NCI-H1436 treated with DMSO at 0.1 percent for 48 hours (cell line): ENCODE measurements at places on chromosomes 11 and 22.
A peak's percentile ranks its signal among the peaks of the same experiment; 100 is the strongest.

DNA sequence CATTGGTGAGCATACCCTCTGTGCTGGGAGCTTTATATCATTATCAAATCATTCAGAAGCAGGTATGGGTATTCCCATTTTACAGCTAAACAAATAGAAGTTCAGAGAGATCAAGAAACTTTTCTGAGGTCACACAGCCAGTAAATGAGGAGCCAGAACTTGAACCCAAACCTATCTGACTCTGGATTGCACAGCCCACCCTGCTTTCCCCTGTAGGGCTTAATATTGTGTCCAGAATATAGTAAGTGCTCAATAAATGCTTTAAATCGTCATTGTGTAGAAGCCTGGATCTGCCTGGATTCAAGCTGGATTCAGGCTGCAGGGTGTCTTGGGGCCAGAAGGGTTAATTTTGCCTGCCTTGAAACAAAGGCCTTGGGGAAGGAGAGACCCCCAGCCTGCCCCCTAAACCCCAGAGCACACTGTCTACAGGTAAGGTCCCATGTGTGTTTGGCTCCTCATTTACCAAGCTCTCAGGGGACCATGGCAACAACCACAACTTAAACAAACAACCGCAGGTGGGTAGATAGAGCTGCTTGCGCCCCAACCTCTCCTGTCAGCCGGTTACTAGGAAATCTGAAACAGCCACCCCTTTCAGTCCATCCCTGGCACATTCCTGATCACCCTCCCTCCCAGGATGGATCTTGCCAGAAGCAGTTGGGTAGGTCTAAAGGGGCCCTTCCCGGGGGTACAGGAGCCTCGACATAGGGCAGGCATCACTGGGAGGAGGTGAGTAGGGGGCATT lies 3.0 kb upstream of the SEC14L3 start:
- DNase-seq: no peak

- no peak for DNase-seq
Measured at GRCh38 chr22:17267661-17268330, 48.6 kb upstream of the ADA2 start.

DNA sequence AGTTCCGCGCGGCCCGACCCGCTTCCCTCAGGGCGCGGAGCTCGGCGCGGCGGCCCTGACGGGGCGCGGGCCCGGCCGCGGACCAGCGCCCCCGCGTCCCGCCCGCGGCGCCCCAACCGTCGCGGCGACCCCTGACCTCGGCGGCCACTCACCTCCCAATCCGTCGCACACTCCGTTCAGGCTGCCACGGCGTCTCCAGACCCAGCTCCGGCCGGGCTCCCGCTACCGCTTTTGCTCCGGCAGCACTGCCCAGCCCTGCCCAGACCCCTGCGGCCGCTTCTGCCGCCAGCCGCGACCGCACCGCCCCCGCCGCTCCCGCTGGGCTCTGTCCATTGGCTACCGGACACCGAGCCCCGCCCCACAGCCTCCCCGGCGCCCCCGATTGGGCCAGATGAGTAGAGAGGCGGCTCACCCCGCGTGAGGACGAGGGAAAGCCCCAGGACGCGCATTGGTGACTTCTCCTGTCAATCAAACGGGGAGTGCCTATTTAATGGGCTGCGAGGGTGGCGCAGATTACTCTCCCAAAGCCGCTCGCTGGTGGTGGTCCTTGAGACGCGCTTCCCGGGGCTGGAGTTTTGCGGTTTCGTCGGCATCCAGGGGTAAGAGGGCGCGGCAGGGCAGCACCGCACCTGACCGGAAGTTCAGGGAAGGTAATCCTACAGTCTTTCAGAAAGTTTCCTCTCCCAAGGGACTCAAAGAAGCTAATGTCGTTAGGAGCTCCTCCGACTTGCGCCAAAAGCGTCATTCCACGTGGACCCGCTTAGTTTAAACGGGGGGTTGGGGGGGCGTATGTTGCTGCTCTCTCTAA lies at the start of gene PACSIN2:
PACSIN2 (minus strand) TSS at position 281 of the 808 bp plus-strand sequence. CDS start 103,069 bp downstream, outside the sequence.
- peak; percentile 91 for DNase-seq

DNA sequence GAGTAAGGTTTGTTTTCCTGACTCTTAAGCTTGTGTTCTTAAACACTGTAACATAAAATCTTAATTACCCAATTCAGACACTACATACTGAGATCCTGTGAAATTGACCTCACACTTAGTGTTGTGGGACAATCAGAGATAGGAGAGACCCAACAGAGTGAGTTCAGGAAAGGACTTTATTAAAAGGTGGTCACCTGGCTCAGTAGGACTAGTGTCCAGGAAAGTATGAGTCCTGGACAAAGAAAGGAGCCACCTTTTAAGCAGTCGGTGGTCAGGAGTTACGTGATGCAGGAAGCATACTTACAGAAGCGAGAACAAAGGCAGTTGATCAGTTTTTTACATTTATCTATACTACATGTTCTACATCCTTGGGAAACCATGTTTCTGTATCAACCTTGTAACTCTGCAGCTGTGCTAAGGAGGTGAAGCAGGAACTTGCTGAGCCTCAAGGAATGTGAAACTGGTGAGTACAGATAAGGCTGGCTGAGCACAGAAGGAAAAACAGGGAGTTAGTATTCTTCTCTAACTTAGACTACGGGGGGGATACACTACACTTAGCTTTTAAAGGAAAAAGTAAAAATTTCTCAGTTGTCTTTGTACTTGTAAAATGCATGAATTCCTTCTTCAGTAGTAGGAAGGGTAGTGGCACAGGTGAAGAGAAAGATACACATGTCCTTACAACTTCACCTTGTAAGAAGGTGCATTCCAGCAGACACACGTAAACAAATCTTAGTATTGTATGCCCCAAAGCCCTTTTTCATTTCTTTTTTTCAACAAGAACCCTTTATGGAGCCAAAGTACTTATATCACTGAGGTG lies 15.1 kb downstream of the OR51E1 start:
- no peak for DNase-seq

GRCh38 chr22:49634006-49634772 lies 193.5 kb downstream of the BRD1 start:
- DNase-seq: no peak

GRCh38 chr11:107953446-107953845 lies 25.2 kb downstream of the RAB39A start:
- no peak for DNase-seq

DNA sequence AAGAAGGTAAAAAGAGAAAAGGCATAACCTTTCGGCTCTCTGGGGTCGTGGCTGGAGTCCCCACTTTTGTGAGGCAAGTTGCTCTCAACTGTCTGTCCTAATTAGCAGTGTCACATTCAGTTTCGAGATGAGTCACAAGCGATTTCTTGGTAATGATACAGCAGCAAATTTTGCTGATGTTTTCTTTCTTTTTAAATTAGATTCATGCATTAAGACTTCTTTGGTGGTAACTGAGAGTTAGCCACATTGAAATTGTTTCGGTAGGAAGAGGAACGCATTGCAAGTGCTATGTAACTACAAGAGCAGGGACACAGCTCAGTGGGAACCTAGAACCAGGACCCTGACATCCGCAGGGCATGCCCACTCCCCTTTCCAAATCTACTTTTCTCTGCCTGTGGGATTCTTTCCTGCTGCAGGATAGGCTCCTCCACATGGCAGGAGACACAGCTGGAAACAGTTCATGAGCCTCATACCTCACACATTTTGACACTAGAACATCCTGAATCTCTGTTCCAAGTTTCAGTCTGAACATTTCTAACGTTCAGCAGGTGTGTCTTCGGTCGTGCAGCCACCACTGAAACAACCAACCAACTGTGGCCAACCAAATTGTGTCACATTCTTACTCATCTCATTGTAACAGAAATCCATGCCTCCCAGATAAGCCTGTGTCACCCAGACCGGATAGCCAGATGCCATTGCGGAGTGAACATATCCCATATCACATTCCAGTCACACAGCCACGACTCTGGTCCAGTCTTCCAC lies 987.6 kb downstream of the NTM start:
- DNase-seq: no peak

DNA sequence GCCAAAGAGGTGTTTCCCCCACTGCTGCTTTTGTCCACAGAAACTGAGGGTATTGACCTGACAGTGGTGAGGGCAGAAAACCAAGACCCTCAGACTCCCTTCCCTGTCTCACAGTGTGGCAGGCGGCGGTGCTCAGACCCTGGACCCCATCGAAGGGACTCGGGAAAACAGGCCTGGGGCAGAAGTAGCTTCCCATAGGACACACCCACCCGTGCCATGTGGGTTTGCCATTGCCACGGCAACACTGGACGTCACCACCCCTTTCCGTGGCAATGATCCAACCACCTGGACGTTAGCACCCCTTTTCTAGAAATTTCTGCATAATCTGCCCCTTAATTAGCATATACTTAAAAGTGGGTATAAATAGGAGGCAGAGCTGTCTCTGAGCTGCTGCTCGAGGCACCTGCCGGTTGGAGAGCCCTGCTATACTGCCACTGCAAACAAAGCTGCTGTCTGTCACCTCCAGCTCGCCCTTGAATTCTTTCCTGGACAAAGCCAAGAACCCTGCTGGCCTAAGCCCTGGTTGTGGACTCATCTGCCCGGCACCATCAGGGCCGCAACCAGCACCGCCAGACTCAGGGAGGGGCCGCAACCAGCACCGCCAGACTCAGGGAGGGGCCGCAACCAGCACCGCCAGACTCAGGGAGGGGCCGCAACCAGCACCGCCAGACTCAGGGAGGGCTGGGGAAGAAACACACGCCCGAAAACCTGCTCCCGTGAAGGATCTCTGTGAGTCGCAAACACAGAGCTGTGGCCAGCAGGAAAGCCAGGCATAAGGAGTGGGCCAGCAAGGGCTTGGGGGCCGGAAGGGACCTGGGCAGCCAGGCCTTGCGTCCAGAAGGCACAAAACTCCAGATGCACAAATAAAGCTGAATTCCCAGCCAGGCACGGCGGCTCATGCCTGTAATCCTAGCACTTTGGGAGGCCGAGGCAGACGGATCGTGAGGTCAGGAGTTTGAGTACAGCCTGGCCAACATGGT lies 10.4 kb downstream of the MLC1 start:
- DNase-seq: no peak

DNA sequence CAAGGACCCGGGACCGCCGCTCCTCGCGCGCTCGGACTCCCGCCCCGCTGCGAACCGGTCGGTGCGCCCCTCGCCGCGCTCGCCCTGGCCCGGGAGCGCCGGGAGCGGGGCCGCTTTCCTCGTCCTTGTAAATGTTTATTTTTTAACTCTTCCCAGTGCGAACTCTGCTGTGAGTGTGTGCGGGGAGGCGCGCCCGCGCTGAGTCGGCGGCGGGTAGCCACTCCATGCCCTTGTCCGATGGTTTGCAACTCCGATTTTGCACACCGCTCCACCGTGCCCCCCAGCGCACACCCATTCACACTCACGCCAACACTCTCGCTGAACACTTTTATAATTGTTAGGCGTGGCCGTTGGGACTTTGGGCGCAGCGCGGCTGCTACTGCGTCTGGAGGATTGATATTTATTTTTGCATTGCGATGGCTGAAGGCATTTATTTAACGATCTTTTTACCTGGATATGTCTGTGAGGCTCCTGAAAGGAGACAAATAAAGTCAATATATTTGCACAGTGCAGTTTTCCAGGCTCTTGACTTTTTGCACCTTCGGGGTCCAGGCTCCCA lies 1.0 kb downstream of the C11orf96 start:
- no peak for DNase-seq

DNA sequence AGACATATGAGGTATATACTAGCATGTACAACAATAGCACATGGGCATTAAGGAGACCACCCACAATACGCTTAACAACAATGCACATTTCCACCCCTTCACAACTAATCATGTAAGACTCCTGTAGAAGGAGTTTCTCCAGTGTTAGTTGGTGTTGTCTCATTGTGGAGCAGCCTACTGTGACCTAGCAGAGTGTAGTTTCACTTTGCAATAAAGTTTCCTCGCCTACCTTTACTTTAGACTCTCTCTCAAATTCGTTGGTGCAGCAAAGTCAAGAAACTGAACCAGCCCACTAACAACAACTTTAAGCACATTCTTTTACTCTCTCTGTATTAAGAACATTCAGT lies 863.6 kb downstream of the FAM181B start:
- DNase-seq: no peak

DNA sequence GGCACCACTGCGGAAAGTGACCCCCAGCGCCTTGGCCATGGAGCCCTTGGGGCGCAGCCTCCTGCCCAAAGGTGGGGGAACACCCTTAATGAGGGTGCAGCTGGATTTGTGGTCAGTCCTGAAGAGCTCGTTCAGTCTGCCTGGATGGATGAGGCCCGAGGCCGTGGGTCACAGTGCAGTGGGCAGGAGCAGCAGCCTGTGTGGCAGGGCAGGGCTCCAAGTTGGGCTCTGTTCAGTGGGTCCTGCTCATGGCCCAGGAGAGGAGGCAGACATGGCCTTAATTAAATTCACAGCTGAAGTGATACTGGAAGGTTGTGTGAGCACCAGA lies 33.3 kb downstream of the FAM83F start:
- DNase-seq: no peak

DNA sequence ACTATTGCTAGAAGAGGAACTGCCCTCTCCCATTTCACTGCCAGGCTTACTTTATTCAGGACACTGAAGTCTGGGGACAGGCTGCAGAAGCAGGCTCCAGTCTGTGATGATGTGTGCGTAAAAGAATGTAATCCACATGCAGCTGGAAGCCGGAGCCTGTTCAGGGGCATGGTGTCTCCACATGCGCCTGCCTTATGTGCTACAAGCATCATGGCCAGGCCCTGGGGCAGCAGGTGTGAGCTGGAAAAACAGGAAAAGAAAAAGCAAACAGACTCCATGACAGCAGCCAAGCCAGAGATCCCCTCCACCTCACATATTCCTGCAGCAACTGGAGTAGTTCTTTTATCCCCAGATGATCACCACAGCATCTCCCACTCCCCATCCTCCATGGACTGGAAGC lies 33.4 kb downstream of the ARFGAP2 start:
- no peak for DNase-seq

DNA sequence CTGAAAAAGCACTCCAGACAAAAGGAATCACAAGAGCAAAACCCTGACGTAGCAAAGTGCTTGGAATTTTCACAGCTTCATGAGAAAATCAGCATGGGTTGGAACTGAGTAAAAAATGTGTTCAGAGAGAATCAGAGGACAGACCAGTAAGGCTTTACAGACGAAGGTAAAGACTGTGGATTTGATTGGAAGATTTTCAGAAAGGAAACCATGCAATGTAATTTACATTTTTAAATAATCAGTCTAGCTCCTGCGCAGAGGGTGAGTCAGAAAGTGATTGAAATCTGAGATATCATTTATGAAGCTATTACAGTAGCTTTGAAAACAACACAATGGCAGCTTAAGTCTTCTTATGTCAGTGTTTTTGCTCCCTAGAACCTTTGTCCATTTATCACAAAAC lies 1122.3 kb downstream of the LRRC4C start:
- no peak for DNase-seq

GRCh38 chr11:75721852-75722668 lies 4.4 kb downstream of the MOGAT2 start:
- no peak for DNase-seq

- DNase-seq: no peak
Measured at GRCh38 chr22:44116331-44116730, 64.4 kb upstream of the PARVG start.

GRCh38 chr11:81377418-81377817 lies 1356.2 kb downstream of the FAM181B start:
- no peak for DNase-seq

GRCh38 chr11:94926698-94927237 lies 46.6 kb downstream of the CWC15 start:
- no peak for DNase-seq

GRCh38 chr22:28907311-28908008 lies 24.1 kb downstream of the ZNRF3 start:
- no peak for DNase-seq
